ENCODE measurements at places on chromosomes 2 and 18.

GRCh38 chr18:61635901-61636528 lies 256.8 kb downstream of the RNF152 start:
- DNase-seq: no peak
- peaks cover 2% of the 10 kb centered on the region for H3K27me3 ChIP-seq
- H3K27ac ChIP-seq: no peak overlapping the region
- H3K4me1 ChIP-seq: no peaks in the 10 kb centered on the region

DNA sequence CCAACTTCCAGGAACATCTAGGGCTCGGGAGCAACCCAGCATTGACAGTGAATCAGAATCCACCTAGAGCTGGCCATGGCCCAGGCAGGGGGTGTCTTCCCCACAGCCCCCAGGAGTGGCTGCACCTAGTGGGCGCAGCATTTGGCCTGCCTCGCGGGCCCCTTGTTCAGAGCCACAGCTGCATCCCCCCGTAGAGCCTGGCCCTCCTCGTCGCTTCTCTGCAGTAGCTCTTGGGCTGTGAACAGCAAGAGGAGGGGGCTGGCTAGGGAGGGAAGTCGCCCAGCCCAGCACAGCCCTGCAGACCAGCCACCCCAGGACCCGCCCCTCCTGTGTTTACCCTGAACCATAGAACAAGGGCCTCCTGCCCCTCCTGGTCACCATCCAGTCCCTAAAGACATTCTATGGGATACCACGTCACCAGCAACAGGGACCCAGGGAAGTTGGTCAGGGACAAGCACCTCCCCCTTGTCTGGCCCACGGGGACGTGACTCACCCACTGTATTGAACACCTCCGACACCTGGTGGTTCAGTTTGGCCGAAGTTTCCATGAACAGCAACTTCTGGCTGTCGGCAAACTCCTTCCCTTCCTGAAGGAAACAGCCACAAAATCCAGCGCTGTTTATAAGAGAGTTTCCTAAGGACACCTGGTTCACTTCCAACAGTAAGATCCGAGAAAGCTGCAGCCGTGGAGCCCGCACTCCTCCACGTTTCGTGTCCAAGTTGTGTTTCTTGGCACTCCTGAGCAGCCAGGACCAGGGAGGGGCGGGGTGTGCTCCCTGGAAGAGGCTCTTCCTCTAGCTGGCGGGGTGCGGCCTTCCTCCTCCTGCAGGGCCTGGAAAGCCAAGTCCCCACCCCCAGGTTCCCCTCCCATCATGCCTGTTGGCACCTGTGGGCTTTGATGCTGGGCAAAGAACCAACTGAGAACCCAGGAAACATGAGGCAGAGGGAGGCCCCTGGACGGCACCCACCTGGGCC lies 8.8 kb downstream of the PRLH start:
- H3K36me3 ChIP-seq: no peaks in the 10 kb centered on the region
- H3K27me3 ChIP-seq: peaks cover 15% of the 10 kb centered on the region
- DNase-seq: no peak
- H3K4me1 ChIP-seq: peaks cover 5% of the 10 kb centered on the region

GRCh38 chr2:190572246-190572645 lies 37.7 kb upstream of the NEMP2 start:
- no peak overlapping the region for H3K4me3 ChIP-seq
- no peak for DNase-seq
- no peak overlapping the region for H3K27ac ChIP-seq
- H3K4me1 ChIP-seq: no peaks in the 10 kb centered on the region

DNA sequence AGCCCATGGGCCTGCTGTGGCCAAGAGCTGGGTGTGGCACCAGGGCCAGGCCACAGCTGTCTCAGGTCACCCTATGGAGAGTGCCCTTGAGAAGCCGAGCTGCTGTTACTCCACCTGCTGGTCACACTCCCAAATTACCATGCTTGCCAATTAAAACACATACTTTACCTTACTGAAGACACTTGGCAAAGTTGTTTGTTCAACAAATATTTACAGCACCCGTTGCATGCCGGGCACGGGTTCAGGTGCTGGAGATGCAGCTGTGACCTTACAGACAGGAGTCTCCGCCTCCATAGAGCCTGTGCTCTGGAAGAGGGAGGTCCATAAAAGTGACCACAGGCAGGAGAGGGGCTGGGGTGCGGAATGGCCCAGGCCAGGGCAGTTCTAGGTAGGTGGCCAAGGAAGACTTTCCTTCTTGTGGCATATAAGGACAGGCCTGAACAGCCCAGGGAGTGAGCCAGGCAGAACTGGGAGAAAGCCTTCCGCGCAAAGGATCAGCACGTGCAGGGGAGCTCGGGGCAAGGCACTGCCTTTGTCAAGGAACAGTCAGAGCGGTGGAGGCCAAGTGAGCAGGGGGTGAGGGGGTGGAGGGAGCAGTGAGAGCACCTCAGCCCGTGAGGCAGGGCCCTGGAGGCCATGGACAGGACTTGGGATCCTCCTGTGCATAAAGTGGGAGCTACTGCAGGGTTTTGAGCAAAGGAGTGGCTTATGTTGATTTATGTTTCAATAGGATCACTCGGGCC lies 23.6 kb upstream of the RBM44 start:
- H3K27me3 ChIP-seq: no peaks in the 10 kb centered on the region
- no peak overlapping the region for H3K4me3 ChIP-seq
- H3K36me3 ChIP-seq: peaks cover 47% of the 10 kb centered on the region
- no peak overlapping the region for H3K27ac ChIP-seq

DNA sequence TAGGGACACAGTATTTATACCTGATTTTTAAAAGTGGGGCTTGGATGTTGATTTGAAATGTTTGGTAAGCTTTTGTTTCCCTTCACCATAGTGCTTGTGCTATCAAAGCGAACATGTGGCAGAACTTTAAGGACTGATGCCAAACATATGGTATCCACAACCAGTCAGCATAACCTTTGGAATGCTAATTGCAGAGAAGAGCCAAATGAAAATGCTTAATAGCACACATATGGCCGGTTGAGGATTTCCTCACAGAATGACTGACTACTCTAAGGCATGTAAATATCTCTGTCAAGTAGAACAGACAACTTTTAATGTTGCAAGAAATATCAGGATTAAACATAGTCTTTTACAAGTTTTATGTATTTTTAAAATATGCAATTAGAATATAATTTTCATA lies 120.9 kb upstream of the COL3A1 start:
- no peaks in the 10 kb centered on the region for H3K36me3 ChIP-seq
- no peaks in the 10 kb centered on the region for H3K4me1 ChIP-seq
- no peak overlapping the region for H3K27ac ChIP-seq
- no peak for DNase-seq
- H3K4me3 ChIP-seq: no peak overlapping the region
- no peaks in the 10 kb centered on the region for H3K27me3 ChIP-seq

DNA sequence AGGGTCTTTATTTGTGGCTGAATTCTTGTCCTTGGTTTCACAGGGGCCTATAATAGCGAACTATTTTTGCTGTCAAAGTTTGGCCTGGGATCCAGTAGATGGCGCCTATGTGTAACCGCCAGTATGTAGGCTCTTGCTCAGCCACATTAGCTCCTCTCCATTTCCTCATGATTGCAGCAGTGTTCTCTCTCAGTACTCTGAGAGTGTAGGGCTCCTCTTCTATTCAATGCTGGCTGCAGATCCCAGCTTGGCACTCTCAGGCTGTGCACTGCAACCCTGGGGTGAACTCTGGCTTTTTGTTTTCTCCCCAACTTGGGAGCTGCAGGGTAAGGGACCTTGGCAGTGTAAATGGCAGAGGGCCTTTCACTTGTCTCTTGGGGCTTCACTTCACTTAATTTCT lies 344.6 kb upstream of the CHAC2 start:
- no peak overlapping the region for H3K27ac ChIP-seq
- H3K4me1 ChIP-seq: peaks cover 3% of the 10 kb centered on the region
- H3K27me3 ChIP-seq: peaks cover 5% of the 10 kb centered on the region
- no peak for DNase-seq
- H3K4me3 ChIP-seq: no peak overlapping the region

- peak overlapping the region; percentile 60 for H3K4me3 ChIP-seq
- DNase-seq: peak; percentile 19
- H3K4me1 ChIP-seq: peaks cover 6% of the 10 kb centered on the region
- H3K27ac ChIP-seq: no peak overlapping the region
These were observed 584 bp upstream of the DNER start for GRCh38 chr2:229714736-229715541.

DNA sequence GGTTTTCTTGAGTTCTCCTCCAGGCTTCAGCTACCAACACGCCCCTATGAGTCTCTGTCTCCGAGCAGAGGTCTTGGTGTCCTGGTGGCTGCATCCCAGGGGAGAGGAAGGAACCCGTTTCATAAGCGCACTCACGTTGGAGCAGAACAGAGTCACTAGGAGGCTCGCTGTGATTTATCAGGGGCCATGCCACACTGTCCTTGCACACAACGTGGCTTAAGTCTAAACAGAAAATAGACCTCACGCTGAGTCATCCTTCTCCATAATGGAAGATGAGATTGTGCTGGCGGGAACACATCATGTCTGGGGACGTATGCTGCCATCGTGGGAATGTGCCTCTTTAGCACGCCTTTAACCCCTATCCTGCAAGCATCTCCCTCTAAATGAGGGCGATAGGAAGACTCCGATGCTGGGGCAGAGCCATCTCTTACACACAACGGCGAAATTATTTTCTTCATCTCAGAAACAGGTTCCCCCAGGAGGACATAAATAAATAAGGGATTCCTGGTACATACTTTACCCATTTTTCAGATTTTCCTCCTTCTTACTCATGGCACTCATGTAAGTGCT lies 211.4 kb downstream of the KLHL29 start:
- H3K27me3 ChIP-seq: peaks cover 2% of the 10 kb centered on the region
- no peaks in the 10 kb centered on the region for H3K4me1 ChIP-seq

- no peaks in the 10 kb centered on the region for H3K36me3 ChIP-seq
- H3K27ac ChIP-seq: no peak overlapping the region
- no peaks in the 10 kb centered on the region for H3K4me1 ChIP-seq
- no peak for DNase-seq
These were observed 865.5 kb downstream of the DSC3 start for GRCh38 chr18:30177056-30177455.

DNA sequence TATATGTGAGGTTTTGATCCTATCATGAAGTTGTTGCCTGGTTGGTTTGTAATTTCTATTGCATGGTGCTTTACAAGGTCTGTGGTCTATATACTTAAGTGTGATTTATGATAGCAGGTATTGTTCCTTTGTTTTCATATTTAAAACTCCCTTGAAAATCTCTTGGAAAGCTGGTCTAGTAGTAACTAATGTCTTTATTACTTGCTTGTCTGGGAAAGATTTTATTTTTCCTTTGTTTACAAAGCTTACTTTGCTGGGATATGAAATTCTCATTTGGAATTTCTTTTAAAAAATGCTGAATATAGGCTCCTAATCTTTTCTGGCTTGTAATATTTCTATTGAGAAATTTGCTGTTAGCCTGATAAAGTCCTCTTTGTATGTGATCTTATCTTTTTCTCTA lies 862.9 kb upstream of the NXPH2 start:
- no peak overlapping the region for H3K27ac ChIP-seq
- no peaks in the 10 kb centered on the region for H3K27me3 ChIP-seq

DNA sequence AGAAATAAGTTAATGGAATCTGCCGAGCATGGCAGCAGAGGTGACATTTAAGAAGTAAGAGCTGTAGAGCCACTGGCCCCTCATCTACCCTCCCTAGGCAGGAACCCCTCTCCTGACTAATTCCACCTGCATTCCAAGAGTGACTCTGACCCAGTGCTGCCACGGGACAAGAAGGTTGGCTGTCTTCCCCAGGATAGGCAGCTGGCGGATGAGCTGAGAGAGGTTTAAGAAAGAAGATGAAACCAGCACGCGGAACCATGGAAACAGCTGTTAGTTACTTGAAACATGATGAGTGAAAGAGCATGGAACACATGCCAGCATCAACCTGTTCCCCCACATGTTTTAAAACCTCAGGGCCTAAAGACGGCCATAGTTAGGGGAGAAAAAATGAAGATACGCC lies 74.1 kb downstream of the RND3 start:
- H3K27me3 ChIP-seq: no peaks in the 10 kb centered on the region
- no peaks in the 10 kb centered on the region for H3K4me1 ChIP-seq
- no peaks in the 10 kb centered on the region for H3K36me3 ChIP-seq
- H3K4me3 ChIP-seq: no peak overlapping the region
- no peak overlapping the region for H3K27ac ChIP-seq

DNA sequence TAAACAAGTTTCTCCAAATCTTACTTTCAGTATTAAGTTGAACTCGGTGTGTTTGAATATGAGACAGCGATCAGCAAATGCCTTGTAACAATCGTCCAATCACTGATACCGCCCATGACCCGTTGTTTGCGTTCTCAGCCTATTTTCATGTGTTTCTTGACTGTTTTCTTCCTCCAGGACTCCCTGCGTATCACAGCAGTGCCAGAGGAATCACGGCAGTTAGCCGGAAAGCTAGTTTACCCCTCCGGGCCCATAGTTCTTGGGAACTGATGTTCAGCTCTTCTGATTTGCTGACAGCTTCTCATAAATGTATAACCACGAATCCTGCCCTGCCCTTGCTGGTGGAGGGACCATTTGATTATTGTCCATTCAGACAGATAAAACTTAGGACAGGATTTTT lies 42.2 kb upstream of the TPO start:
- H3K27ac ChIP-seq: no peak overlapping the region

DNA sequence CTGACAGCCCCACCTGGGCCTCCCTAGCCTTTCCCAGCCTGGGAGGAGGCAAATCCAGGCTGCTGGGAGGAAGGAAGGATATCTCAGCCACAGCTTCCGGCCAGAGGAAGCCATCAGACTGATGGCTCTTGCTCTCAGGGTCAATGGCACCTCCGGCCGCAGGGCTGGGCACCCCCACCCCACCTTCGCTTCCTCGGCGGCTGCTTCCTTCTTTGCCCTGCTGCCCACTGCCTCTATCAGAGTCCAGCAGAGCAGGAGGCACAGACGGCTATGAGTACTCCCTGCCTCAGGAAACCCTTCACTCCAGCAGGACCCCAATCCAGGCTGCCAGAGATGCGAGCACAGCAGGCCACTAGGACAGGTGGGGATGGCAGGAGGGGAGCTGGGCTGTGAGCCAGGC lies 3.3 kb downstream of the SEMA4C start:
- H3K27ac ChIP-seq: no peak overlapping the region
- no peak for DNase-seq
- H3K4me3 ChIP-seq: peak overlapping the region; percentile 57
- H3K36me3 ChIP-seq: no peaks in the 10 kb centered on the region

DNA sequence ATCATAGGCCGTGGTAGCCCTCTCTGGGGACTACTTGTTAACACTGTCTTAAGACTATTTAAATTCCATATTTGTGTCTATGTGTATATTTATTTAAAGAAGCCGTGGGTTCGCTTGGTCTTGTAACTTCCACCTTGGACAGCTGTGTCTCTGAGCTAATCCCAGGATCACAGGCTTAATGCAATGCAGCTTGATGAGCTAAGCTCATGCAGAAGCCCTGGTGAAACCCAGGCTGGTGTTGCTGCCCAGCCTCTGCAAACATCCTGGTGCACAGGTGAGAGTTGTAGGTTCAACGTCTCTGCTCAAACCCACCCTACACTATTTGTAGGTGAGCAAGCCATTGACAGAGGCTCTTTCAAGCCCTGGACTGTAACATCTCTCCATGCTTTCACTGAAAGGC lies 211.8 kb downstream of the FAM210A start:
- no peak overlapping the region for H3K4me3 ChIP-seq
- no peak overlapping the region for H3K27ac ChIP-seq
- H3K4me1 ChIP-seq: peaks cover 4% of the 10 kb centered on the region
- no peak for DNase-seq
- no peaks in the 10 kb centered on the region for H3K27me3 ChIP-seq

Measured in memory B cell (primary cell).